ENCODE measurements at places on chromosomes 2 and 18.

- no peak for DNase-seq
Measured at GRCh38 chr2:67006373-67006960, 390.7 kb upstream of the ETAA1 start.

DNA sequence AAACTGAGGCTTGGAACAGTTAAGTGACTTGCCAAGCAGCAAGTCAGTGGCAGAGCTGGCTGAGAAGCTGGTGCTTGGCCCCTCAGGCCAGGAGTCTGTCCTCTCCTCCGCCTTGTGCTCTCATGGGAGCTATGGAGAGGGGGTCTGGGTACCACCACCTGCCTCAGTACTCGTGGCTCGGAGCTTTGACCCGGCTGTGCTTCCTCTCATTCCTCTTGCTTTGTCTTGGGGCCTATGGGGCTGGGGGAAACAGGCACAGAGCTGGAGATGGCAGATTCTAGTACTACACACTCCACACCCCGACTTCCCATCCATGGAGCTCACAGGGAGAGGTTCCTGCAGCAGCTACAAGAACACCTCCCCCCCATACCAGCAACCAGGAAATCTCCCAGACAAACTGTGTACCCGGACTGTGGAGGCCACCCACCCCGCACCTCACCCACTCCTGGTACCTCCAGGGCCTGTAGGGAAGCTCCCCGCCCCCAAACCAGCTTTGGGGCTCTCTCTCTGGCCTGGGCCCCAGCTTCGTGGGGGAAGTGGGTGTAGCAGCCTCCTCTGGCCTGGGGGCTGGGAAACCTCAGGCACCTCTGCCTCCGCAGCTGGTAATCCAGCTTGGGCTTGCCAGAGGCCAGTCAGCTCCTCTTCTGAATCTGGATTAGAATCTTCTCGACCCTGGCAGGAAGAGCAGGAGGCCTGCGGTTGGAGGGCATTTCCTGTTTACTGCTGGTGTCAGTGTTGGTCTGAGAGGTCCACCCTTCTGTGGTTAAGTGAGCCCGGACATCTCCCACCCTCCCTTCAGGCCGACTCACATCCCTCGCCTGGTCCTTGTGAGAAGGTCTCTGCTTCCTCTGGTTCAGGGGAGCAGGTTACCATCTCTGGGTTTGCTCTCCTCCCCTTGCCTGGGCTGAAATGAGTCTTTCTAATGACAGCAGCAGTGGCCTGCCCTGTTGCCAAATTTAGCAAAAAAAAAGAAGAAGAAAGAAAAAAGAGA is 22.3 kb upstream of the RHOB start:
- DNase-seq, result peak; percentile 93

GRCh38 chr18:74184875-74185274 is 36.6 kb downstream of the TIMM21 start:
- DNase-seq, result no peak

- peak; percentile 92 for DNase-seq
Measured at GRCh38 chr2:40032650-40033319, 253.7 kb upstream of the THUMPD2 start.

GRCh38 chr18:56019908-56020307 is 431.9 kb upstream of the TCF4 start:
- no peak for DNase-seq

GRCh38 chr2:238869293-238870124 is 21.6 kb downstream of the TWIST2 start:
- peak; percentile 45 for DNase-seq

DNA sequence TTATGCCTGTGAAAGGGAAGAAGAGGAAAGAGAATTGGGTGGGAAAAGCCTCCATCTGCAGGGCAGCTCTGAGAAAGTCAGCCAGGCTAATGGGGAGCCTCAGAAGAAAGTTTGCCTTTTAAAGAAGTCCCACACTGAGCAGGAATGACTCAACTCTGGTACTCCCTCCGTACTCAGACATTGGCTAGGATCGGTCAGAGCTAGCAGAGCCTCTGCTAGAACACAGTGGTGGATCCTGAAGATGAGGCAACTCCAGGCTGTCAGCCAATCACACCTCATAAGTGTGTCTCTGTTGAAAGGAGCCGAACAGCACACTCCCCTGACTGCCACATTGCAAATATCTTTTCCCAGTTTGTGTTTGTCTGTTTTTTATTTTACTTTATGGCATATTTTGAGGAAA is 96.9 kb downstream of the HNRNPLL start:
- DNase-seq, result peak; percentile 87

GRCh38 chr2:147482111-147482895 is 362.5 kb upstream of the ACVR2A start:
- no peak for DNase-seq

DNA sequence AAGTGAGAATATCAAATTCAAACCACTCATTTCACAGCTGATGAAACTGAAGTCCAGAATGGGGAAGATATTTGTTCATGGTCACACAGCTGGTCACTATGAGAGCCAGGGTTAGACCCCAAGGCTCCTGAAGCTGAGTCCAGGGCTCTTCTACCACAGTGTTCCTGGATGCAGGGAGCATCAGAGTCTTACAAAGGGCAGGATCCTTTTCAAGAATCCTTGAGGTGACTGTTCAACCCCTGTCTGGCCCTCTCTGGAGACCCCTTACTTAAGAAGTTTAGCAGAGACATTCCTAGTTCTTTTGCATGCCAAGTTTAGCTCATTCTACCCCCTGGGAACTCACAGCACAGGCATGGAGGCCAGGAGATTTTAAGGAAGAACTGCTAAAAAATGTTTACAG is 15.7 kb downstream of the PROKR1 start:
- DNase-seq, result no peak

DNA sequence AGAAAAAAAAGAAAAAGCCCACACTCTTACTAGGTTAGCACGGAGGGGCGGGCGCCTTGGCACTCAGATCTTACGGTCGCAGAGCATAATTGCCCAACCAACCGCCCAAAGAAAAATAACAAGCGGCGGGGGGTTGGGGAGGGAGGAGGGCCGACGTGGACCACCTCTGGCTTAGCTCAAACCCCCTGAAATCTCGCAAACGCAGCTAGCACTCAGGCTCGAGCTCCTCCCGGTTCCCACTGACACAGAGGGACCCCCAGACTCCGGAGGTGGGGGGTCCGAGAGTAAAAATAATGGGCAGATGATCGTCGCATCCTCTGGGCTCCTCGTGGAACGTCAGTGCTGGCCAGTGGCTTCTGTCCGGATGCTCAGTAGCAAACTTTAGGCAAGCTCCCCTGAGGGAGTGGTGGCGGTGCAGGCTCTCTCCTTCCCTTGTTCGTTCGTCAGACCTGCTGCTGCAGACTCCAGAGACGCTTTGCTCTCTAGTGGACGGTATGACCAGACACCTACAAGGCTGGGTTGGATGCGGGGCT is 12.0 kb downstream of the CATIP start:
- no peak for DNase-seq

DNA sequence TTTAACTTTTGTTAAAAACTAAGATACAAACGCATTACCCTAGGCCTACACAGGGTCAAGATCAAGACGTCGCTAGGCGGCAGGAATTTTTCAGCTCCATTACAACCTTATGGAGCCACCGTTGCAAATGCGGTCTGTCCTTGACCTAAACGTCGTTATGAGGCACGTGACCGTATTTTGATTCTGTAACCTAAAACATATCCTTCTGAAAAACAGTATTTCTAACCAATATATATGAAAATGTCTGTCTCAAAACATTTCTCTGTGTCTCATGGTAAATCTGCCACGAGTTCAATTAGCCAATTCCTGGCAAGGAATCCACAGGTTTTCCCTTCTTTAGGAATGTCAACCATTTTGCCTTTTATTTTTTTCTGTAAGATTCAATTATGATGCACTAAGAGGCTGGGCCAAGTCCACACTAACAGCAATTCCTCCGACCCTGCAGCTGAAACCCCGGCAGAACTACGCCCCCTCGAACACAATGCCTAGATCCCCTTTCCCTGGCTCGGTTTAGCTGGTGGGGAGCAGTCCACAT is 1.7 kb downstream of the RTN4 start:
- DNase-seq, result peak; percentile 45

- DNase-seq, result no peak
Measured at GRCh38 chr2:234462218-234462992, 34.5 kb downstream of the ARL4C start.

- DNase-seq, result no peak
Measured at GRCh38 chr2:102434655-102435381, 11.9 kb downstream of the IL18RAP start.

- DNase-seq, result no peak
Measured at GRCh38 chr2:37825586-37825985, 99.5 kb upstream of the RMDN2 start.

DNA sequence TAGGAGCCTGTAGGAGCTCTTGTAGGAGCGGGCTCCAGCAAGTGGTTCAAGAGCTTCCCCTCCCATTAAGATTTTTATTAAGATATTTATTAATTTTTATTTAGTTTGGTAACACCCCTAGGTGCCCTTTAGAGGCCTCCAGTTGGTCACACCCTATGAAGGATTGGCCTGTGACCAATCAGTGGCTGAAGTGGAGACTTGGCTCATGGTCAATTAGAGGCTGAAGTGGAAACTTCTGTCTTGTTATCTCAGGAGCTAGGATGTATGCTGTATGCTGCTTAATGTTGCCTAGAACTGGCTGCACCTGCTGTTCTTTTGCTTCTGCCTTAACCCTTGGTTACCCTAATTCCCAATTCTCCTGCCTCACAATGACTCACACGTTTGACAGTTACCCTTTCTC is 48.7 kb downstream of the DHRS9 start:
- DNase-seq, result no peak

DNA sequence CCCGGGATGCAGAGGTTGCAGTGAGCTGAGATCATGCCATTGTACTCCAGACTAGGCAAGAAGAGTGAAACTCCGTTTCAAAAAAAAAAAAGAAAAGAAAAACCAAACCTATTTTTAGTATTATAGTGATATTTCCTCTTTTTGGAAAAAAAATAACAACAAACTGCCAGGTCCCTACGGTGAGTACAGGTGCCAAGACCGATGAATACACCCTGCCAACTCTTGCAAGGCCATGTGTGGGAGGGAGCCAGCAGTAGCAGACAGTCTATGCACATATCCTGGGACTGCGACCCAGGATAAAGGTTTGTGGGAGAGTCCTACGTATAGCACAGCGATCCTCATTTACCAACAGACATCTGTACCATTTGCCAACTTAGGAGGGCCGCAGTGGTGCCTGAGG is 69.6 kb upstream of the DNMT3A start:
- no peak for DNase-seq

DNA sequence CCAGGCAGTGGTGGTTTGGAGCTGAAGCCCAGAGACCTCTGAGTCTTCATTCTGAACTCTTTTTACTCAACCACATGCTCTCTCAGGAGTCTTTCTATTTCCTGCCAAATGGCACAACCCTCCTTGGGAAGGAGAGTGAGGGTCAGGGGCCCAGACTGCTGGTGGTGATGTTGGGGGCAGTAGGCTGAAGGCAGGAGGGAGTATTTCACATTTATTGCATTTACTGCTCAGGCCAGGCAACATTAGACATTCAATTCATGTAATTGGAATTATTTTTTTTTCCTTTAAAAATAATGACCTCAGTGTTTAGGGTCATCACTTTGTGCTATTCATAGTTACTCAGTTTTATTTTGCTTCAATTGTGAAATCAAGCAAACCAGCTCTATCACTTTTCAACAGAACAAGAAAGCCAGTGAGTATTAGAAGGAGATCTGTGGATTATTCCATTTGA is 311.3 kb upstream of the NT5C1B start:
- no peak for DNase-seq

- DNase-seq, result peak; percentile 82
Measured at GRCh38 chr2:152694161-152694661, 23.1 kb downstream of the PRPF40A start.

- DNase-seq, result peak; percentile 60
Measured at GRCh38 chr2:120669121-120669952, 66.3 kb upstream of the GLI2 start.

All from IMR-90 (cell line).